Amygdala (tissue), 56 donors: ENCODE measurements at places on chromosomes 2 and 18.

DNA sequence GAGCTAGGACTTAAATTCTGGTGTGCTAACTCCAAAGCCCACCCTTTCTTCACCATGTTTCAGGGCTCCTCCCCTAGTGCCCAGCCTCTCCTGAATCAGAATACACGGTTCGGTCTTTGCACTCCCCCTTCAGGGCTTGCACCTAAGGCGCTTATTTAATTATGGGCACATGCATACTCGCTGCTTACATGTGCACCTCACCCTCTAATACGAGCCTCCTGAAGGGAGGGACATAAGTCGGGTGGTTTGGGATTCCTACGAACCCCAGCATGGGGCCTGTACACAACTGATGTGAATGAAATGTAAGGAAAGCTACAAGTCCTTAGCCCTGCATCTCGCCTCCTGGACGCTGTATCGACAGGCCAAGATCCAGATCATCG is 435 bp downstream of the IFT172 start:
- DNase-seq, result no peak

GRCh38 chr2:128732976-128733431 is 414.3 kb upstream of the HS6ST1 start:
- DNase-seq, result no peak

GRCh38 chr2:74037379-74037860 is 52.7 kb downstream of the TET3 start:
- DNase-seq, result no peak

GRCh38 chr18:76056471-76057110 is 438.5 kb downstream of the ZNF516 start:
- no peak for DNase-seq

DNA sequence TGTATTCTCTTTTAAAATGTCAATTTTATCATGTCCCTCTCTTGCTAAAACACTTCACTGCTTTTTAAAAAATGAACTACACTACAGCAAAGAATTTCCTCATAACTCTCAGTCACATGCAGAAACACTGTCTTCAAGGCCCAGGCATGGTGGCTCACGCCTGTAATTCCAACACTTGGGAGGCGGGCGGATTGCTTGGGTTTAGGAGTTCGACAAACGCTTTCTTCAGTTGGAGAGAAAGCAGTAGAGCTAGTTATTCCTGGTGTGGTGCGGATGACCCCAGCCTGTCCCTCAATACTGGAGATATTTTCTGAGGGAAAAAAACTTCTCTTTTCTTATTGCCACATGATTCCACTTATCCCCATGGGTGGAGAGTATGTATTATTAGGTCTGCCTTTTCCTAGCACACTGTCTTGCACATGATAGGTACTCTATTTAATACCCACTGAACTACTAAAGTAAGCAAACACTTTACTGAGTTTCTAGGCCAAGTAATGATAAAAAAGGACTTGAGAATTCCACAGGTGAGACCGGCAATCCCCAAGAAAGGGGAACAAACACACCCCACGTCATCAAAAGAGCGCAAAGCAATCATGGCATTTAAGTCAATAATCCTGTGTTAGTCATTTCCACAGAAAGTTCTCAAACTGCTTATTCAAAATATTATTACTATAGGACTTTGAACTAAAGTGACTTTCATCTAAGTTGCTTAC is 77.1 kb downstream of the SPIRE1 start:
- DNase-seq, result no peak

- DNase-seq, result no peak
These were observed 129.3 kb downstream of the RDH14 start for GRCh38 chr2:18430996-18431748.

- no peak for DNase-seq
These were observed 76.7 kb downstream of the BOLA3 start for GRCh38 chr2:74070991-74071390.

DNA sequence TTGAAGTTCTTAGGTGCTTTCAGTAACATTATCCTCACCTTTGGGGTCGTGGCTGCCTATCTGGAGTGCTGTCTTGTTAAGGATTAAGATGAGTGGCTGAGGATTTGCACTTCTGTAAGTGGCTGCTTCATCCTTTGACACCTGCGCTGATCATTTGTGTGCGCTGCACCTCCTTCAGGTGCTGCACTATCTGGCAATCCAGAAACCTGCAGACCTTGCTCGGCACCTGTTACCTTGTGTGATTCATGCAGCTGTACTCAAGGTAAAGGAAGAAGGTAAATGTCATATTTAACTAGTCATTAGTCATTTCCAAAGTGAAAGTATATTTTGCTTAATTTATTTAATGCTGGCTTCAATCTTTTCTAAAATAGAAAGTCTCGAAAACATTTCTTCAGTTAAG is 110.3 kb downstream of the RAB3GAP1 start:
- no peak for DNase-seq

- DNase-seq, result no peak
These were observed 168.8 kb downstream of the RTP5 start for GRCh38 chr2:242038166-242038927.

DNA sequence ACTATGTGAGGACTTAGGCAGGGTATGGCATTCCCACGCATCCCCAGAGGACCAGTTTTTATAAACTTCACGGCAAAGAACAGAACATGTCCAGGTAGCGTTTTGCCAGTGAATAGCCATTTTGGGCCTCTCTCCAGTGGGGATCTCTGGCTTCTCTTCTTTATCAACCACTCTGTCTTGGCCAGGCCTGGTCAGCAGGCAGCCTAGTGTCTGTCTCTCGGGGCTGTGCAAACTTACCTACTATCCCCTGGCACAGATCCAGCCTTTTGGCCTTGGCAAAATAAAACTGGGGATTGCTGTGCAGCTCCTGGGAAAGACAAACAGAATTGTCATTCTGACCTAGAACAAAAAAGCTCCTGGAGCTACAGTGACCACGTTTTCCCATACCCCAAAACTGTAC is 14.5 kb downstream of the CAPN14 start:
- no peak for DNase-seq

GRCh38 chr2:41955316-41956043 is 92.3 kb upstream of the PKDCC start:
- no peak for DNase-seq
